CD4-positive, alpha-beta memory T cell (primary cell): ENCODE measurements at places on chromosomes 2 and 18. TPM values are rescaled to one million over a fixed set of nuclear protein-coding genes. Genes with fewer than 3 reads are reported as not detected.

GRCh38 chr2:219272356-219272755, 6.8 kb upstream of the DNAJB2 start:
- H3K4me1 ChIP-seq: peaks cover 1% of the 10 kb centered on the region
- no peak overlapping the region for H3K27ac ChIP-seq

- H3K27me3 ChIP-seq: no peaks in the 10 kb centered on the region
- no peak overlapping the region for H3K4me3 ChIP-seq
- H3K4me1 ChIP-seq: no peaks in the 10 kb centered on the region
- no peak overlapping the region for H3K27ac ChIP-seq
Observed at GRCh38 chr2:159872353-159872752, 74.3 kb upstream of the CD302 start.

- H3K4me1 ChIP-seq: peaks cover 33% of the 10 kb centered on the region
- no peaks in the 10 kb centered on the region for H3K36me3 ChIP-seq
- no peaks in the 10 kb centered on the region for H3K27me3 ChIP-seq
- no peak overlapping the region for H3K4me3 ChIP-seq
- H3K27ac ChIP-seq: no peak overlapping the region
Observed at GRCh38 chr2:230870544-230871360, 6.0 kb downstream of the ITM2C start.

DNA sequence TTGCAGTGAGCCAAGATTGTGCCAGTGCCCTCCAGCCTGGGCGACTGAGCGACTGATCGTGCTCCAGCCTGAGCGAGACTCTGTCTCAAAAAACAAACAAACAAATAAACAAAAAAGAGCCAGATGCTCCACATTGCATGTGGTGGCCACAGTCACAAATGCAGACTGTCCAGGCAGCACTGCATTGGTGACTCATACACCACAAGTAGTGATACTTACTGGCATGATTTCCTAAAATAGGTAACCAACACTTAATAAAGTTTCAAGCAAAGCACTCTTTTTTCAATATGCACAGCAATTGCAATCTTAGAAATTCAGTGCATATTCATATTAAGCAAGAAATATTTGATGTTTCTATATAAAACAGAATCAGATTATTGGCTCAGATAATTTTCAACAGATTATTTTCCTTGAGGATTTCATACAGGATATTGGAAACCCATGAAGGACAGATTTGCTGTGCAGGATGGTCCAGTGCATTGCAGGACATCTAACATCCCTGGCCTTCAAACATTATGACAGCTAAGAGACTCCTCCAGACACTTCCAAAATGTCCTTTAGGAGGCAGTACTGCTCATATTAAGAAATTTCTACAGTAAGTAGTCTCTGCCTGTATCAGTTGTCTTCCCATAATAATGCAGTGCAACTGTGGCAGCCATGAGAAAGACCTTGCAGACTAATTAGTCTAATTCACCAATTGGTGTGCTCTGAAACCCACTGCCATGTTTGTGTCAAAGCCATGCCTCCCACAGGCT, 10.5 kb upstream of the SLC1A4 start:
- peak; percentile 18 for DNase-seq
- H3K4me1 ChIP-seq: no peaks in the 10 kb centered on the region
- no peaks in the 10 kb centered on the region for H3K36me3 ChIP-seq
- no peaks in the 10 kb centered on the region for H3K27me3 ChIP-seq

- H3K27me3 ChIP-seq: no peaks in the 10 kb centered on the region
- H3K4me3 ChIP-seq: no peak overlapping the region
- no peaks in the 10 kb centered on the region for H3K36me3 ChIP-seq
- DNase-seq: no peak
- H3K4me1 ChIP-seq: no peaks in the 10 kb centered on the region
Observed at GRCh38 chr2:66507673-66508201, 72.8 kb downstream of the MEIS1 start.

GRCh38 chr2:144374163-144374661, 145.7 kb downstream of the ZEB2 start:
- DNase-seq: no peak
- H3K27me3 ChIP-seq: no peaks in the 10 kb centered on the region
- H3K4me1 ChIP-seq: no peaks in the 10 kb centered on the region
- H3K36me3 ChIP-seq: no peaks in the 10 kb centered on the region

DNA sequence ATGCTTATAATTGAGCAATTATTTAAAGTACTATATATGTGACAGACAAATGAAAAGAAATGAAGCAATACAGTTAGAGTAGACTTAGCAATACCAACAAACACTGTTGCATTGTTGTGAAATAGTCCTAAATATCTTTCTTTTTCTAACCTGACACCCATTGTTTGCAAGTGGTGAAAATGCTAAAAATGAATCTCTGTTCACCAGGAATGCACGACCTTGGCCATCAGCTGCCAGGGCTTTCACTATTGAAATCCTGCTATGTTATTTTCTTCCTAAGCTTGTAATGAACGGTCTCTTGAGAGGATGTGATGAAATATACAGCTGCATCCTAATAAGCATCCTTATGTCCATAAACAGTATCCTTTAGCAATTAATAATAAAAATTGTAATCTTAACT, 136.2 kb upstream of the MGAT5 start:
- H3K4me1 ChIP-seq: peaks cover 28% of the 10 kb centered on the region
- no peak overlapping the region for H3K4me3 ChIP-seq
- H3K27me3 ChIP-seq: no peaks in the 10 kb centered on the region
- no peaks in the 10 kb centered on the region for H3K36me3 ChIP-seq

DNA sequence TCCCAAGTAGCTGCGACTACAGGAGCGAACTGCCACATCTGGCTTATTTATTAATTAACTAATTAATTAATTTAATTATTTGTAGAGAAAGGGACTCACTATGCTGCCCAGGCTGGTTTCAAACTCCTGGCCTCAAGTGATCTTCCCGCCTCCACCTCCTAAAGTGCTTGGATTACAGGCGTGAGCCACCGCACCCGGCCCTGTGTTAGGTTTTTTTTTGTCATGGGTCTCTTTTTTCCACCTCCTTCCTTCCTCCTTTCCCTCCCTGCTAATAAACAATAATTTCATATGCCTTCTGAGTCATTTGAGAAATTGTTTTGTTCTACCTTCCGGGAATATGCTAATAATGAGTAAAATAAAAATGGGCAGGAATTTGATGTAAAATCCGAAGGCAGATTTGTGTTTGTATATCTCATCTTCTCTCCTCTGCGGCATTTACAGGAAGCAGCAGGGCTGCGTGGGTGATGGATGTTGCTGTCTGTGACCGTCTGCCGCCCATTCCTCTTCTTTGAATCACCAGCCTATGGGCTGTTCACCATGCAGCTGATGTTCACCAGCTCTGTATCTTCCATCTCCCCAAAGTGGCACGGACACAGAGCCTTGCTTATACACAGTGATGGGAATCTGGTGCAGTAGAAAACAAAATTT, 89.9 kb downstream of the ACSL3 start:
- no peak for DNase-seq
- H3K27me3 ChIP-seq: peaks cover 6% of the 10 kb centered on the region
- no peak overlapping the region for H3K27ac ChIP-seq
- H3K36me3 ChIP-seq: no peaks in the 10 kb centered on the region
- no peak overlapping the region for H3K4me3 ChIP-seq
- H3K4me1 ChIP-seq: no peaks in the 10 kb centered on the region

- H3K27me3 ChIP-seq: no peaks in the 10 kb centered on the region
- H3K4me3 ChIP-seq: no peak overlapping the region
- H3K4me1 ChIP-seq: no peaks in the 10 kb centered on the region
- no peaks in the 10 kb centered on the region for H3K36me3 ChIP-seq
- no peak overlapping the region for H3K27ac ChIP-seq
- DNase-seq: no peak
Observed at GRCh38 chr18:78244779-78245178, 734.8 kb upstream of the SALL3 start.

DNA sequence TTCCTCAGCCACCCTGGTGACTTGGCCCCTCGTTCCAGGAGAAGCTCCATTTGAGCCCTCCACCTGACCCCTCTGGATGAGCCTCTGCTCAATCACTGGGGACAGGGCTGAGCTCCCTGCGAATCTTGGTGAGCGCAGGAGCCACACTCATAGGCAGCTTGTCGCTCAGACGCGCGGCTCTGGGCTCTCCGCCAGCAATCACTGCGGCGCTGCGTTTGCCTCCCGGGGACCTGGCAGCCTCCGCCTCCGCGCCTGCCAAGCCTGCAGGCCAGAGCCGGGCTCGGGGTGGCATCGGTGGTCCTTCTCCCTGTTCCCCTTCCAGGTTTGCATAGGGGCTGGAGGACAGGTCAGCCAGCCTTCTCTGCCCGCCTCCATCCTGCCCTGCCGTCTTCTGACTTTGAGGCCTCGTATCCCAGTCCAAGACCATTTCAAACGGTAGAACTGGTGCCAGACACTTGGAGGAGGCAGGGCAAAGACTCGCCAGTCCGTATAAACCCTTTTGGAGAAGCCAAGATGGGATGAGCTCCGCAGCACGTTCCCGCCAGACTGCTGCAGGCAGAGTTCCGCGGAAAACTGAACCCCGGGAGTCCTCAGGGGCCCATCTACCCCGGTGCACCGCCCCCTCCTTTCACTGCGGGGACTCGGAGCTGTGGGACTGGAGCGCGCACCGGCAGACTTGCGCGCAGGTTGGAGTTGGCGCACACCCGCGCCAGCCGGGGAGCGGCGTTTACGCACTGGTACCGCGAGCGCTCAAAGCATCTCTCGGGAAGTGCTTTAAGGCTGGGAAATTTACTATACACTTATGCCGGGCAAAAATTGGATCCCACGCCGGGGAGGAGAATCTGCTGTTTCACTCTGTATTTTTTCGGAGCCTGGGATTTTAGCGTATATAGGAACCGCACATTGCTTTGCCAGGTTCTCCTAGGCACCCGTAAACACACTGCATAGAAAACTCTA, 1.1 kb upstream of the TACR1 start:
- H3K4me3 ChIP-seq: peak overlapping the region; percentile 18
- peaks cover 19% of the 10 kb centered on the region for H3K27me3 ChIP-seq

- no peak overlapping the region for H3K4me3 ChIP-seq
- H3K4me1 ChIP-seq: peaks cover 16% of the 10 kb centered on the region
- H3K36me3 ChIP-seq: no peaks in the 10 kb centered on the region
- H3K27me3 ChIP-seq: peaks cover 56% of the 10 kb centered on the region
- DNase-seq: no peak
Observed at GRCh38 chr2:222313816-222314215, 15.0 kb upstream of the PAX3 start.

DNA sequence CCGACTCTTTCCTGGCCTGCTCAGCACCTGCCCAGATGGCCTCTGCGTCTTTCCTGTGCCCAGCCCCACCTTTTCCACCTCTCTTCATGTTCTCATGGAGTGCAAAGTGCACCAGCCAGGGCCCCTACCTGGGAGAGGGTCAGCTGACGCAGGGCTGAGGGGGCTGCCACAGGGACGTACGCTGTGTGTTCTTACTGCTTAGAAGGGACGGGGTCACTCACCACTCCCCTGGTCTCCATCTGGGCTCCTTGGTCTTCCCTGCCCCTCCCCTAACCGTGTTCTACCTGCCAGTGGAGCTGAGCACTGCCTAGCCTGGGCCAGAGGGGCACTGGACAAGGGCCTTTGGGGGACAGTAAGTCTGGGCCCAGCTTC, 8.6 kb downstream of the ERFE start:
- H3K27ac ChIP-seq: no peak overlapping the region
- no peak for DNase-seq
- H3K4me3 ChIP-seq: no peak overlapping the region
- H3K4me1 ChIP-seq: no peaks in the 10 kb centered on the region
- peaks cover 29% of the 10 kb centered on the region for H3K36me3 ChIP-seq

GRCh38 chr2:100880730-100881129, 60.8 kb downstream of the NPAS2 start:
- no peaks in the 10 kb centered on the region for H3K36me3 ChIP-seq
- no peak overlapping the region for H3K27ac ChIP-seq
- H3K4me3 ChIP-seq: no peak overlapping the region
- no peaks in the 10 kb centered on the region for H3K27me3 ChIP-seq

DNA sequence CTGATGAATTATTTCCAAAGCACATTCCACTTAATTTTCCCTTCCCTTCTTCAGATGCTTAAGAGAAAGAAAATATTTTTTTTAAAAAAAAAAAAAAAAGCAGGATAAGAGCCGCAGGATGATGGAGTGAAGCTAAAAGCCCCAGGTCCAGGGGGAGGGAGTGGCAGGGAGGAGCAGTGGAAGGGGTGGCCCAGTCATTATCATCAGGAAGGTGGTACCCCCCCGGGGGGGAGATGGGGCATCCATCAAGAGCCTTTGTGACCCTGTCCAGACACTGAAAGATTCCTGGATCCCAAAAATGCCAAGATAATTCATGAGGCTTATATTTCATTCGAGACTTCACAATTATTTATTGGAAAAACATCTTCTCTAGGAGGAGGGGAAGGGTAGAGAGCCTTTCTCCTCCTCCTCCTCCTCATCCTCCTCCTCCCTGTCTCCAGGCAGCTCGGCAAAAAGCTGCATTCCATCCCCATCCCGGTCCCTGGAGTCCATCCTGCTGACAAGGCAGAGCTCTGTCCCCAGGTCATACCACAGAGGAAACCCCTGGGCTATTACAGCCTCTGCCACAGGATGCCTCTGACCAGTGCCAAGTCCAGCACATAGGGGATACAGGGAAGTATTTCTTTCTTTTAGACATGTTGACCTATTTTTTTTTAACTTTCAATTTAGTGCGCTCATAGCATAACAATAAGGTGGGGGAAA, 125.3 kb downstream of the TWIST2 start:
- no peak overlapping the region for H3K4me3 ChIP-seq
- H3K4me1 ChIP-seq: no peaks in the 10 kb centered on the region
- DNase-seq: no peak
- no peak overlapping the region for H3K27ac ChIP-seq
- no peaks in the 10 kb centered on the region for H3K27me3 ChIP-seq
- no peaks in the 10 kb centered on the region for H3K36me3 ChIP-seq

- H3K27ac ChIP-seq: no peak overlapping the region
- H3K27me3 ChIP-seq: peaks cover 28% of the 10 kb centered on the region
- H3K4me3 ChIP-seq: no peak overlapping the region
- H3K36me3 ChIP-seq: no peaks in the 10 kb centered on the region
- no peak for DNase-seq
Observed at GRCh38 chr2:215437614-215438013, 1.7 kb upstream of the FN1 start.

PUM2 gene
- total RNA-seq: 161 TPM

SCYGR4 gene
- not detected for total RNA-seq

ACKR3 gene
- 4.2 TPM for total RNA-seq

C2orf81 gene
- 7.5 TPM for total RNA-seq

CCDC74A gene
- total RNA-seq: 0.38 TPM

SULT1C4 gene
- not detected for total RNA-seq

STPG4 gene
- 0.72 TPM for total RNA-seq

CYB5A gene
- 27.0 TPM for total RNA-seq

TFPI gene
- not detected for total RNA-seq

CTDP1 gene
- total RNA-seq: 42.6 TPM

THSD7B gene
- not detected for total RNA-seq
